ENCODE measurements at places on chromosomes 5 and 9.

- DNase-seq: no peak
These were observed 92.7 kb downstream of the DAB2IP start for GRCh38 chr9:121744002-121744686.

GRCh38 chr5:40355181-40355580, 324.5 kb upstream of the PTGER4 start:
- no peak for DNase-seq

DNA sequence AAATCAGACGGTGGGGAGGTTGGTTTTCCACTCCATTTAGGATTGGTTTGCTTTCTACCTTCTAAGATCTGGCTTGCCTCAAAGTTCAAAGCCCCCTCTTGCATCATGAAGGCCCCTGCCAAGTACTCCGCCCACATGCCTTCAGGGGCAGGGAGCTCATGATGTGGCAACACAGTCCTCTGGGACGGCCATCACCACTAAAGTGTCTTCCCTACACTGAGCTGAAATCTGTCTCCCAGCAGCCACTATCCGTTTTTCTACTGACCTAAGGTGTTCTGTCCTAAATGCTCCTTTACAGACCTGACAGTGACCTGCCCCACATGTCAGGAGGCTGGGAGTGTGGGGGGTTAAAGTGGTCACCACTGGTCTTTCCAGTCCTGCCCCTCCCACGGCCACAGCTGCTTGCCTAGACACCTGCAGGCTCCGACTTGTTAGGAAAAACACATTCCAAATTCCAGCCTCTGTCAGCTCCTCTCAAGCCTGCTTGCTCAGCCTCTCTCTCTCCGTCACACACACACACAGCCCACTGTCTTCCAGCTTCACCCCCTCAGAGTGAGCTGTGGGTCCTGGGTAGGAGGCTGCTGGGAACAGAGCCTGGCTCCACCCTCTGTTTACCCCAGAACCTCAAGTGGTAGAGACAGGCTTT, 44.9 kb downstream of the SHB start:
- no peak for DNase-seq

DNA sequence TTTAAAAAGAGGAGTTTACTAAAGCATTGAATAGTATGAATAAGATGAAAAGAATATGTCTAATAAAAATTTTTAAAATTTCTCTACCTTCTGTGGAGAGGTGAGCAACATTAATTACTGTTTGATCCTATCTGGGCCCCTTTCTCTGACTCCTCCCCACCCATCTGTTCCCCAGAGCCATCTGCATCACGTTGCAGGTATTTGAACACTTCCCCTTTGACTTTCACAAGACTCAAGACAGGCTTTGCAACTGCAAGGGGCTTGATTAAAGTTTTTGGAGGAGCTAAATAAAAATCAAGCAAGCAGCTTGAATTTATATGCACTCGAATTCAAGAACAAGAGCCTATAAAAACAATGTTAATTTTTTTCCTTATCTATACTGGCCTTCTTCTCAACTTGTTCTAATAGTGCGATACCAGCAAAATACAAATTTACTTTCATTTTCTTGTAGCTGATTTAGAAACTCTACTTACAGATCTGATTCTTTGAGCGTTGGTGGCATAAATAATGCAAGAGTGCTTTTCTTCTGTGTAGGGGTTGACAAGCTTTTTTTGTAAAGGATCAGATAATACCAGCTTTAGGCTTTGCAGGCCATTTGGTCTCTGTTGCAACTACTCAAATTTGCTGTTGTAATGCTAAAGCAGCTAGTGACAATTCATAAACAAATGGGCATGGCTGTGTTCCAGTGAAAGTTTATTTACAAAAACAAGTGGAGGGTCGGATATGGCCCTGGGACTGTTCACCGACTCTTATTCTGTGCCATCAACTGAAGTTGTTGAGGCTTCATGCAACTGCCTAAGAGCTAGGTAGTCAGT, 21.2 kb downstream of the TXNDC8 start:
- no peak for DNase-seq

GRCh38 chr5:67178966-67179365, 17.6 kb downstream of the CD180 start:
- no peak for DNase-seq

DNA sequence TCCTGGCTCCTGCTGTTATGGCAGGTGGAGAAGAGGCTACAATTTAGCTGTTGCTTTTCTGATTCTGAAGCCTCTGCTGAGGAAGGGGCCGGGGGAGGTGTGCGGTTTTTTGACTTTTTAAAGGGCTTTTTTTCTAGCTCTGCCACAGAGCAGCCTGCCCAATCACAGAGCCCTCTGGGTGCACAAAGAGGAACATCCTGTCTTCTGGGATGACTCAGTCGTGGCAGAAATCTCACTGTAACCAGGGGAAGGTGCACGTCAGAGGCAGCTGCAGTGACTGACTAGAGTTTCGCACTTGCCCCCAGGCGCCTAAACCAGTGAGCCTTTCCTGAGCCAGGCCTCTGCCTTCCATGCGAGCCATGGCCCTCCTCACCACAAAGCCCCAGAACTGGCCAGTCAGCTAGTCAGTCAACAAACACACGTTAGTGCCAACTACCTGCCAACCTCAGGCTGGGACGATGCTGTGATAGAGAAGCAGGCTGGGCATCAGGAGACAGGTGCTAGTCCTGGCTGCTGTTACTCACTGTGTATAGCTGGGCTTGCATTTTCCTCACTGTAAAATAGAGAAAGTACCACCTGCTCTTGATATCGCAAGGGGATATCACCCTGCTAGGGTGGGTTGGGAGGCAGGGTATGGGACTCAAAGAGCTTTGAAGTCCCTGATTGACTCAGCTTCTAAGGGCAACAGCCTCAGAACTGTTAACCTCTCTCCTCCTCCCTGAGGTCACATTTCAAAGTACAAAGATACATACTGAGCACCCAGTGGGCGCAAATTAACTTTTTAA, 2.2 kb downstream of the AKNA start:
- DNase-seq: peak; percentile 74

DNA sequence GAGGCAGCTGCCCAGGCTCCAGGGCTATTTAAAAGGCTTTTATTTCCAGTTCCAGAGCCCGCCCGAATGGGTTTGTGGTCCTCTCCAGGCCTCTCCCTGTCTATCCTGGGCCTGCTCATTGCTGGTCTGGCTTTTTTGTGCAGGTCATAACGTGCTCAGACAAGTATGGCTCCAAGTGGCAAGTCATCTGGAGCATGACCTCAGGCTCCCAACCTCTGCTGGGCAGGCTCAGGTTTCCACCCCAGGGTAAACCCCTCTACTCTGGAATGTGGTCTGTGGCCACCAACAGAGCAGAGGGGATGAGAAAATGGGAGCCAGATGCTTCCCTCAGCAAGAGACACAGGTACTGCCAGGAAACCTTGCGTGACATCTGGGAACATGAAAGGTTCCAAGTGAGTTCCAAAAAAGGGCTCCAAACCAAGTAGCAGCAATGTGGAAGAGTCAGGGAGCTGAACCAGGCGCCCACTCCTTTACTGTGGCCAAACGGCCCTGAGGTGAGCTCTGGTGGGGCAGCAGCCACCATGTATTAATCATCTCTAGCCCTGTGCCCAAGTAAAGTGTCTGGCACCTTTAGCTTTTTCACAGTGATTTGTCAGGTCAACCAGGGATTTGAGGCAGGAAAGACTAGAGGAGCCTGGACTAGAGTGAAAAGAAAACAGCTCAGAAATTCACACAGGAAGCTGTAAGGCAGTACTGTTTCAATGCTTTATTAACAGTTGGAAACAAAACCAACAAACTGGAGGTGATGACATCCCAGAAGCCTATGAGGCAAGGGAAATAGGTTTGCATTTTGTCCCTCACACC, 25.7 kb downstream of the PCDHGC5 start:
- no peak for DNase-seq

GRCh38 chr5:157271740-157272271, 5.9 kb downstream of the CYFIP2 start:
- DNase-seq: peak; percentile 69

DNA sequence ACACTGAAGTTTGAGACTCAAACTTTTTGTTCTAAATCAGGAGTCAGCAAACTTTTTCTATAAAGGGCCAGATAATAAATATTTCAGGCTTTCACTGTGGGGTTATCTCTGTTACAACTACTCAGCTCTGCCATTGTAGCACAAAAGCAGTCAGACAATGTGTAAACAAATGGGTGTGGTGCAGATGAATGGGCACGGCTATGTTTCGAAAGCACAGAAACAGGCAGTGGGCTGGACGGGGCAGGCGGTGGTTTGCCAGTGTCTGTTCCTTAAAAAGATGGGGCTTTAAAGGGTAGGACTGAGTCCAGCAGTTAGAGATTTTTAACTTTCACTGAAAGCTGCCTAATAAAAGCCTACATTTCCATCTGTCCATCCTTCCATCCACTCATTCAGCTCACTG, 48.9 kb downstream of the PFDN1 start:
- no peak for DNase-seq

DNA sequence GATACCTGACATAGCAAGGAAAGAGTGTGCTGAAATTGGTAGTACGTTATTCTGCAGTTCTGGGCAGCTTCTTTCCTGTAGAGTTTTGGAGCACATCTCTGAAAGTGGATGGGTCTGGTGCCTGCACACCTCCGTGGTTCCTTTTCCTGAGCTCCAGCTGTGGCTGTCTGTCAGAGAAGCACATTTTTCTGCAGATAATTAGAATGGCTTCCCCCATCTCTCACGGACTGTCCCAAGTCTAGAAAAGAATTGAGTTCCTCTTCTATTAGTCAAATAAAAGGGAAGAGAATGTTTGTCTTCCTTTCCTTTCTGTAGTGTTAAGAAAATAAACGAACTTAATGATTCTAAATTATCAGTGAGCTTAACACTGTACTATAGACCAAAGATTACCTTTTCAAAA, 55.7 kb downstream of the VCAN start:
- DNase-seq: no peak

GRCh38 chr5:168356592-168356991, 65.1 kb downstream of the WWC1 start:
- no peak for DNase-seq
